ENCODE measurements at places on chromosomes 4 and X. TPM values are rescaled to one million over a fixed set of nuclear protein-coding genes. Genes with fewer than 3 reads are reported as not detected.

- no peak for DNase-seq
These were observed 97.9 kb downstream of the ADRA2C start for GRCh38 chr4:3863841-3864741.

GRCh38 chrX:64169988-64170387 lies 35.5 kb downstream of the AMER1 start:
- no peak for DNase-seq

GRCh38 chr4:37422102-37422501 lies 177.6 kb downstream of the NWD2 start:
- no peak for DNase-seq

GRCh38 chrX:154019061-154019621 lies 561 bp downstream of the IRAK1 start:
- DNase-seq: peak; percentile 58

GRCh38 chrX:45743081-45743533 lies 542.4 kb upstream of the DIPK2B start:
- no peak for DNase-seq

DNA sequence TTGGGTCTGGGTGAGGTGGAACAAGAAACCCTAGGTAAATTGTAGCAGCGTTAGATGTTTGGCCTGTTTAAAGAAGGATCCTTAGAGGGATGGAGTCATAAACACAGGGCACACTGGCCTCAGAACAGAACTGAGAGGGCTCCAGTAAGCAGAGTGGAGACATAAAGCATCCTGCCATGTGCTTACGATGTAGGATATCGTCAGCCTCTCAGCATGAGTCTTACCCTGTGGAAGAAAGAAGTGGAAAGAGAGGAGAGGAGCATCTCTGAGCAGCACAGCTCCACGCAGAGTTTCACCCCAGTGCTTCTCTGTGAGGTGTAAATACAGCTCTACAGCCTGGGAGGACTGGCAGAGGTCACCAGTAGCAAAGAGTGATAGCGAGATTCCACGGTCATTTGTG lies 27.8 kb upstream of the SORBS2 start:
- DNase-seq: no peak

GRCh38 chr4:52051615-52052474 lies 741 bp downstream of the SPATA18 start:
- peak; percentile 79 for DNase-seq

- DNase-seq: no peak
These were observed 81.5 kb upstream of the EGFL6 start for GRCh38 chrX:13487731-13488505.

- DNase-seq: no peak
These were observed 99.4 kb upstream of the MAB21L2 start for GRCh38 chr4:150482581-150482980.

DNA sequence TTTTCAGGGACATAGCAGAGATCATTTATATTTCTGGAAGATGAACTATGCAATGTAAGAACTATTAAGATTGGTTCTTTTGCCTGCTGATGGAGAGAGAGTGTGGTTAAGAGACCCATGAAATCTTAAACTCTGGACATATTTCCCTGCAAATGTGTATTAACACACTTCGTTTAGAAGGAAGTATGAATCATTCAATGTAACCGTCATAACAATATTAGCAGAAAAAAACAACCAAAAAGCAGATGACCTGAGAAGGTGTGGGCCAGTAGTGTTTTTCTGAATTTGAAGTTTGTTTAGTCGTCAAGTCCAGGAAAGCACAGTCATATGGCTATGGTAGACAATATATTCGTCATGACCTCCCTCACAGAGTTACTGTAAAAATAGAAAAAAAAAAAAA lies 2.5 kb upstream of the TMPRSS11D start:
- DNase-seq: no peak

DNA sequence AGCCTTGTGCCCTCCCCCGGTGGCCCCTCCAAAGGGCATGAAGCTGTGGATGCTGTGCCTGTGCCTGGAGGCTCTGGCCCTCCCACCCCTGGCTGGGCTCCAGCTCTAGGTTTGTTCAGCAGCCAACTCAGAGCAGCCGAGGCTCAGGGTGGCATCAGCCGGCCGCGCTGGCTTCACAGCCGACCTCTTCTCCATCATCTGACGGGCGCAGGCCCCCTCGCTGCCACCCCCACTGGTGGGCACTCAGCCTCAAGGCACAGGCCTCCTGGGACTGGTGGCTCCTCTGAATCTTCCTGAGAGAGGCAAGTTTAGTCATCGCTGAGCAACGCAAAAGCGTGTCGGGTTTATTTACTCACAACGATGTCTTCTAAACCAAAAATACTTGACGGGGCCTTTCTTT lies 46.0 kb downstream of the PCGF3 start:
- DNase-seq: peak; percentile 60

DNA sequence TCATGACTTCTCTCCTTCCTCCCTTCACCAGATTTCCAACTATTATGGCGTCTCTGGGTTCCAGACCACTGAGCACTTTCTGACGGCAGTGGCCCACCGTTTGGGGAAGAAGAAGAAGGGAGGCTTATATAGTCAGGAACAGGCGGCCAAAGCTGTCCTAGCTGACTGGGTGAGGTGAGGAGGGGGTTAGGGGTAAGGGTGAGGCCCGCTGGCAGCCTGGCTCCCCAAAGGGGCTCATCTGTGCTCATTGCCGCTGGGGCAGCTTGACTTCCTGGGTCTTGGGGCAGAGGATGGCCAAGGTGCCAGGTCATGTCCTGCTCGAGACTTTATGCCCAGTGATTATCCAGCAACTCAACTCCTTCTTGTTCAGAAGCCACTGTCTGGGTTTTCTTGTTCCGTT lies 21.8 kb downstream of the GNL3L start:
- DNase-seq: no peak

DNA sequence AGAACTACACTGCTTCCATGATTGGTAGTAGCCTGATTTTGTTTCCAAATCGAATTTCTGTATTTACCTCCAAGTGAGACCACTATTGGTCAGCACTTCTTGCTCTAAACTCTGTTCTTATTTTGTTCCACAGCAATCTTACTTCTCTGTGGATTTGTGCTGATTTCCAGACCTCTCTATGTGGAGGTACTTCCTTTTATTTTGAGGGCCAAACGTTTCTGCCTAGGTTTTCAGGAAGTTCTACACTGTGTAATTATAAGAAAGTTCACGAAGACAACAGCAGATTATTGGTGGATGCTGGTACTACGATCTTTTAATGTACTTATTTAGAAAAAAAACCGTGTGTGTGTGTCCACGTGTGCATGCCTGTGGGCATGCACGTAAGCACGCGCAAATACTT lies 46.7 kb downstream of the DTHD1 start:
- no peak for DNase-seq

- no peak for DNase-seq
These were observed 633.4 kb downstream of the CENPC start for GRCh38 chr4:66911880-66912279.

DNA sequence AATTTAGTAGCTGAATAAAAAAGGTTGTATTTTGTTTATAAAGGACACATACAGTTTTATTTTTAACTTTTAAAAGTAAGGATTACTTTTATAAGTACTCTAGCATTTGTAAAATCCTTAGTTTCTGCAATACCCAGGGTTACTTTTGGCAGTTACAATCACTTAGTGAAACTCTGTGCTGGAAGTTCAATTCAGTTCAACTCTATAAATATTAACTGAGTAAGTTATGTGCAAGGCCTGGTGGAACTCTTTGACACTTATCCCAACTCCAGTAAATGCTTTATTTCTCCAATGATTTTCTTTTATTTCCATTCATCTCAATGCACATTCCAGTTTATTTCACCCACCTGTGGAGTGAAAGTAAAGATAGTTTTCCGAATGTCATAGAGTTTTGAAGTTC lies 63.3 kb upstream of the HDAC8 start:
- no peak for DNase-seq

- peak; percentile 79 for DNase-seq
These were observed 3.6 kb downstream of the MAGIX start for GRCh38 chrX:49165901-49166881.

The FDCSP gene
- total RNA-seq: not detected

The STK32B gene
- 0.56 TPM for total RNA-seq

The PPP2R2C gene
- total RNA-seq: 7.2 TPM

The UGT8 gene
- total RNA-seq: 0.33 TPM

The GAGE12H gene
- not detected for total RNA-seq

The TCEAL6 gene
- not detected for total RNA-seq

The NKAP gene
- total RNA-seq: 5.5 TPM

The GJB1 gene
- total RNA-seq: not detected

The DOCK11 gene
- 6.0 TPM for total RNA-seq

The GPC4 gene
- total RNA-seq: 6.1 TPM

The CPZ gene
- total RNA-seq: 0.34 TPM

The GYG2 gene
- total RNA-seq: 4.5 TPM
